ENCODE measurements at places on chromosomes 2 and 18. TPM values are rescaled to one million over a fixed set of nuclear protein-coding genes. Genes with fewer than 3 reads are reported as not detected.

The C2orf49 gene
- 18.7 TPM for total RNA-seq

The OTX1 gene
- total RNA-seq = not detected

The FBXO15 gene
- total RNA-seq = not detected

The UGT1A5 gene
- not detected for total RNA-seq

- no peak for DNase-seq
These were observed 31.1 kb downstream of the SERTAD2 start for GRCh38 chr2:64622443-64623241.

GRCh38 chr18:43525169-43525568 lies 247.9 kb upstream of the SYT4 start:
- DNase-seq = no peak

- no peak for DNase-seq
These were observed 247.4 kb downstream of the SOX11 start for GRCh38 chr2:5939553-5939952.

DNA sequence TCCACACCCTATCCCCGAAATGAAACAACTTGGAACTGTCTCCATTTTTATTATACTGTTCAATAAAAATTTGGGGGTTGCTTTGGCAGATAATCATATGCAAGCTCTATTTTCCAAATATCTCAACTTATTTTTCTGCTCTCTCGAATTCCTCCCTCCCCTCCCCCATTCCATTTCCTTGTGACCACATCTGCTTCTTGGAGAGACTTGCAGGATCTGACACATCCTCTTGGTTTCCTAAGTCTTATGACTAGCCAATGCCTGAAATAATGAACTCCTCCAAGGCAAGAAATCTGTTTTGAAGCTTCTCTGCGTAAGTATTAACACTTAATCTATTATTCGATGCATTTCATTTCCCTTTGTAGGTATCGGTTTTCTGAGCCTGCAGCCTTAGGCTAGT lies 16.1 kb downstream of the TGIF1 start:
- DNase-seq = no peak

Data from Right ventricle myocardium superior (tissue), 1 donor.